ENCODE measurements at places on chromosomes 4 and X.

- DNase-seq, result no peak
These were observed 89.7 kb upstream of the NDP start for GRCh38 chrX:44062840-44063239.

GRCh38 chrX:68980906-68981616, 152.2 kb downstream of the EFNB1 start:
- DNase-seq, result no peak

- no peak for DNase-seq
These were observed 15.2 kb downstream of the PRKG2 start for GRCh38 chr4:81199831-81200230.

- no peak for DNase-seq
These were observed 18.1 kb downstream of the TMEM175 start for GRCh38 chr4:950136-951020.

DNA sequence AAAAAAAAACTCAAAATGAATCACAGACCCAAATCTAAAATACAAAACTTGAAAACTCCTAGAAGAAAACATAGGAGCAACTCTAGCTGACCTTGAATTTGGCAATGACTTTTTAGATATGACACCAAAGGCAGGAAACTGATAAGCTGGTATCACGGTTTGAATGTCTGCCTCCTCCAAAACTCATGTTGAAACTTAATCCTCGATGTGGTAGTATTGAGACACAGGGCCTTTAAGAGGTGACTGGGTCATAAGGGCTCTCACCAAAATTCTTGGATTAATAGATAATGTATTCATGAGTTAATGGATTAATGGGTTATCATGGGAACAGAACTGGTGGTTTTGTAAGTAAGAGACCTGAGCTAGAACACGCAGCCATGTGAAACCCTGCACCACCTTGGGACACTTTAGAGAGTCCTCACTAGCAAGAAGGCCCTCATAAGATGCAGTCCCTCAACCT, 40.5 kb downstream of the FRYL start:
- DNase-seq, result no peak

DNA sequence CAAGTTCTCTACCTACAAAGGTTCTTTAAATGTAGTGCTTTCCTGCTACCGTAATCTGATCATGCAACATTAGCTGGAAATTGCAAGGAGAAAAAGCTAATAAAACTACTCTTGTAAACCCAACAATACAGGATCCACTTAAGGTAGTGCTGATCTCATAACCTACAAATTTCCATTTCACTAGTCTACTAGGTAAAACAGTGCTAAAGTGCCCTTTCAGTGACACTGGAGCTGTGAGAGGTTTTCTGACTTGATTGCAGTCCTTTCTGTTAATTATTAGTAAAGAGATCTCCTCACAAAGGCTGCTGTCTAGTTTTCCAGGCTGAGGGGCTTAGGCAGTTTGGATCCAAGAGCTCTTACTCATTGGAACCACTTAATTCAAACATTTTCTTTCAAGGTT, 1118.7 kb downstream of the SH3BGRL start:
- no peak for DNase-seq

- no peak for DNase-seq
These were observed 112.9 kb downstream of the MBNL3 start for GRCh38 chrX:132375941-132376340.

GRCh38 chrX:150324035-150324728, 38.9 kb upstream of the MAMLD1 start:
- no peak for DNase-seq

DNA sequence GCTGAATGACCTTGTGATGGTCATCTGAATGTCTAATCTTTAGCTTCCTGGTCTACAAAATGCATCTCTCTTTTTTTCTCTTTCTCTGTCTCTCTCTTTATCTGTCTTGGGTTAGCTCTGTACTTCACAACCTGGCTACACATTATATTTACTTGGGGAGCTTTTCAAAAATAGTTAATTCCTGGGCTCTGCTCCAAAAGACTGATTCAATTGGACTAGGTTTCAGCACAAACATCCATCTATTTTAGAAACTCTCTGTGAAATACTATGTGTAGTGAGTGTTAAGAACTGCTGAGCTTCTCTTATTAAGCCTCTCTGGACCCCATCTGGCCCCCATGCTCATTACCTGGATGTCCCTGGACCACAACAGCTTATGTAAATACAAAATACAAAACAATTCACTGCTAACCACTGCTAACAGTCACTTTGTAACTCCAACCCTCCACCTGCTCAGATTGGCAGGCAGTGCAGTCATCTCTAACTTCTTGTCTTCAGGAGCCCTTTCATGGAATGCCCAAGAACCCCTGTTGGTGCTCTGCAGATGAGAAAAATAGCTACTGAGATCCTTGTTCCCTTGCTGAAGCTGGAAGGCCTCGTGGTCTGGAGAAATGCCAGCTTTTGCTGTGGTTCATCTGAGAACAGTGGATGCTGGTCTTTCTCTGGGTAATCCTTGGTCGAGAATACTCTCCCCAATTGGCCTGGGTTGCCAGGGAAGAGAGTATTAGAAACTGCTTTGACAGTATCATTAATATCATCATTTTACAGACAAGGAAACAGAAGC, 14.8 kb upstream of the BOD1L1 start:
- no peak for DNase-seq

GRCh38 chrX:117998171-117998570, 118.4 kb downstream of the KLHL13 start:
- DNase-seq, result no peak

GRCh38 chr4:182213004-182213403, 30.2 kb upstream of the TENM3 start:
- DNase-seq, result no peak

GRCh38 chr4:108361446-108361820, 192.7 kb upstream of the LEF1 start:
- no peak for DNase-seq

DNA sequence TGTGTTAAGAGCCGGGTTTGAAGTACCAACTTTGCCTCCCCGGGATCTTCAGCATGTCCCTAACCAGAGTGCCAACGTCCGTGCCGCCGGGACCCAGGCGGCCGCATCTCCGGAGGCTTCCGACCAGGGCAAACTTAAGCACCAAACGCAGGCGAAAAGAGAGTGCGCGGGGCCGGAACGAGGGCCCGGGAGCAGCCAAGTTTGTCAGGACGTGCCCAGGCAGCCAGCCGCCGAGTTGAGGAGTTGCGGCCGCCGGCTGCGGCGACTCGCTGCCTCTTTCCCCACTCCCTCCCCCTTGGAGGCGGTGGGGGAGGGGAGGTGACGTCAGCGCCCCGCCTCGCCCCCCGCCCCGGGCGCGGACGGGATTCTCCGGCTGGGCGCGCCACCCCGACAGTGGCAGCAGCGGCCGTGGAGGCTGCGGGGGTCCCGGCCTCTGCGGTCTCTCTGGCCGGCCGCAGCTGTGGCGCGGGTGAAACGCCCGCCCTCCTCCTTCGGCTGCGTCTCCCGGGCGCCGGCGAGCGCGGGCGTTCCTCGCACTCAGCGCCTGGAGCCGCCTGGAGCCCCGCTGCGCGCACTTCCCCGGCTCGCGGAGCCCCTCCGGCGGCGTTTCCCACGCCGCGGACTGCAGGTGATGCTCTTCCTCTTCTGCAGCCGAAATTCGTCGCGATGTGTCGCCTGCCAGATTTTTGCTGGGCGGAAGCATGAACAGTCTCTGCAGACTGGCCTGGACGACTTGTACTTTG, 2.9 kb upstream of the FAT1 start:
- DNase-seq, result peak; percentile 0
